ENCODE measurements at places on chromosomes 7 and 10. TPM values are rescaled to one million over a fixed set of nuclear protein-coding genes. Genes with fewer than 3 reads are reported as not detected.

The PAX2 gene
- not detected for total RNA-seq

The LRRC17 gene
- total RNA-seq = 9.7 TPM

The ADAM8 gene
- total RNA-seq = 6.9 TPM

The WEE2 gene
- total RNA-seq = 0.09 TPM

The METTL27 gene
- 5.2 TPM for total RNA-seq

The GPNMB gene
- not detected for total RNA-seq

The ZP3 gene
- total RNA-seq = 0.32 TPM

The RPEL1 gene
- total RNA-seq = not detected

The GRM8 gene
- 0.18 TPM for total RNA-seq

The IFIT2 gene
- total RNA-seq = not detected

The HABP2 gene
- not detected for total RNA-seq

The SPDYE2B gene
- not detected for total RNA-seq

The ATRNL1 gene
- total RNA-seq = 14.1 TPM

The HYAL4 gene
- not detected for total RNA-seq

The AS3MT gene
- total RNA-seq = 11.4 TPM

The CAMK1D gene
- total RNA-seq = 1.9 TPM

The SEMA3D gene
- total RNA-seq = 6.2 TPM

The CCDC71L gene
- total RNA-seq = 25.1 TPM

The TUBAL3 gene
- total RNA-seq = not detected
